Esophagus squamous epithelium (tissue), 5 donors: ENCODE measurements at places on chromosomes 12 and 14. TPM values are rescaled to one million over a fixed set of nuclear protein-coding genes. Genes with fewer than 3 reads are reported as not detected.

GRCh38 chr12:131112700-131113290 is 159.1 kb downstream of the ADGRD1 start:
- no peak for DNase-seq

DNA sequence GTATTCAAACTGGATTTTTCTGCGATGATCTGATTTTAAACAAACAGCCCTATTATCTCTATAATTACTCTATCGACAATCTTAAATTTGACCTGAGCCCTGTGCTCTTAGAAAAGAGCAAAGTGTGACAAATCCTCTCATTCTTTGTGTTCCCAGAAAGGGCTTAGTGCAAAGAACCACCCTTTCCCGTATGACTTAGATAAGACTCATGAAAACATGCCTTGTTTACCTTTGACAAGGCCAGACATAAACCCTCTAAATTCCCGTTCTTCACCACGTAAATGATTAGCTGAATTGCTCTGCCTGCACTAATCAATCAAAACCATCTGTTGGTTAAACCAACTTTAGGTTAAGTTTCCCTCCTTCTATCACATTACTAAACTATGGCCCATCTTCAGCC is 285.7 kb upstream of the SEL1L start:
- DNase-seq: no peak

- DNase-seq: no peak
Measured at GRCh38 chr12:130639476-130640424, 76.3 kb downstream of the RIMBP2 start.

DNA sequence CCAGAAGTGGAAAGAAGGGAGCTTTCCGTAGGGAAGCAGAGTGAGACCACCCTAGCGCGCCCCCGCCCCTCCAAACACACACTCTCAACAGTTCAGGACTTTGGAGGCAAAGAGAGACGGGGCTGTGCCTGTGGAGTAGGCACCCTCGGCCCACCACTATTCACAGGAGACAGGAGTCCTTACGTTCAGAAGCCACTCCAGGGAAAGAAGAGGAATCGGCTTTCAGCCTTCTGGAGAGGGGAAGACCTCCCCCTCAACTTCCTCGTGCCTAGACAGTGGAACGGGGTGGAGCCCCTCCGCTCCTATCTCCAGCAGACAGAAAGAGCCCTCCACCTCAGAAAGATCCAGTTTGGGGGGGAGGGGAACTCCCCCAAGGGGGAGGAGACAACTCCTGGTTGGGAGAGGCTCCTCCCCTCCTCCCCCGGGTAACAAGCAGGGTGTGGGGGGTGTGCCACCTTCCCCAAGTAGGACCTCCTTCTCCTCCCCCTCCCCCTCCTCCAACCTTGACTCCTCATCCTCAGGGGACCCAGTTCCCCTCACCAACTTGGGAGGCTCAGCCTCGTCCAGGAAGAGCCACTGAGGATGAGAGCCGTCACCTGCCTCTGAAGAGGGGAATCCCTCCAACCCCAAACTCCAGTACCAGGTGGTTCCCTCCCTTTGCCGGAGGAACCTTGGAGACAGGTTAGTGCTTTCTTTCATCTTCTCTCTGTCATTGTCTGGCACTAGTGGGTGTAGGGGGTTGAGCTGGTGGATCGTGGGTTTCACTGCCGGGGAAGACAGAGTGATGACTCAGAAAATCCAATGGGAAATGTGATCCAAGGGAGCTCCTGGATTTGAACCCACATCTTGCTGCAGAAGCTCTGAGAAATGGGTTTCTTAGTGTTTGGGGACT is 883 bp downstream of the FOXJ2 start:
- no peak for DNase-seq

DNA sequence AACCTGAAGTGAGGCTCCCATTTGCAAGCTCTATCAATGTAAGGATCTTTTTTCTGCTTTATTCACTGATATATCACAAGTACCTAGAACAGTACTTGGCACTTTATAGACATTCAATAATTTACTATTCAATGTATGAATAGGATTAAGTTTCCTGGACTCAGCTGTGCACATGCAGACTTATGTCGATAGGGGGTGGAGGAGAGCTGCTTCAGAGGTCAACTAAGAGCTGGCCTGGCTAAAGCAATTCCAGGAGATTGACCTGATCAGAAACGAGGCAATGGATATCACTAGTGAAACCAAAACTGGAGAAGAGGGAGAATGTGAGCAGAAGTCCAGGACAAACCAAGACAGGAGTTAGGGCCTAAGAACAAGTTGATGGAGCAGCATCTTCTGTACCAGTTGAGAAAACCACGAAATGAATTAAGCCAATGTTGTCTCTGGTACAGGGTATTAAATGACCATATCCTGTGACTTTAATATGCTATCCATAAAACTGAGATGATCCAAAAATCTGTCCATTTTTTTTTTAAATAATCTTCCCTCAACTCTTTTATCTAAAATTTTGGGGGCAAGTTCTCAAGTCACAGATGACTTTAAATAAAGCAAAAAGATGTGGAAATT is 169.2 kb downstream of the PIK3C2G start:
- DNase-seq: no peak

DNA sequence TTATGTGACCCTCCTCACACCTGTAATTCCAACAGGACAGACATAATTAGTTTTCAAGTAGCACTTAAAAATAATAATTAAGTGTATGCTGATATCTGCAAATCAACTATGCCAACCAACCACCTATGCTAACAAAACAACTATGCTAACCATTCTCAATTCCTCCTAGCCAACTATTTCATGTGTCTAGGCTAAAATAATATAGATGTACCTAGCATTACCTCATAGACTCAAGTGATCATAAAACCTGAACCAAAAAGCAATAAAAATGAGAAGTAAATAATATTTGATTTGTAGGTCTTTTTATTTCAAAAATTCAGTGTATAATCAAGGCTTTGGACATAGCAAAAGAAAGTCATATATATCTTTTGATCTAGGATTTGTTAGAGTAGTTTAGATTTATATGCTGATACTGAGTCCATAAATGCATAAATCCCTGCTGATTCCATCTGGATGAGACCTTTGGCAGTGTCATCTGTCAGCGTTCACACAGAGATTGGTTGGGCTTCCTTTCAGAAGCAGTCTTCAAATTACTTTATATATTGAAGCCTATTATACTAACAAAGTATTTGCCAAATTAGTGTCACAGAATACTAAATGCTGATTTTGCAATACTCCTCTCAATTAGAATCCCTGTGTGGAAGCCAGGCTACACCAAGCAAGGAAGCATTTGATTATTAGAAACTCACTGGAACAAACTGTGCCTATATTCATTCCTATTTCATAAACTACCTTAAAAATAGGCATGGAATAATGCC is 101.4 kb upstream of the PPM1H start:
- no peak for DNase-seq

DNA sequence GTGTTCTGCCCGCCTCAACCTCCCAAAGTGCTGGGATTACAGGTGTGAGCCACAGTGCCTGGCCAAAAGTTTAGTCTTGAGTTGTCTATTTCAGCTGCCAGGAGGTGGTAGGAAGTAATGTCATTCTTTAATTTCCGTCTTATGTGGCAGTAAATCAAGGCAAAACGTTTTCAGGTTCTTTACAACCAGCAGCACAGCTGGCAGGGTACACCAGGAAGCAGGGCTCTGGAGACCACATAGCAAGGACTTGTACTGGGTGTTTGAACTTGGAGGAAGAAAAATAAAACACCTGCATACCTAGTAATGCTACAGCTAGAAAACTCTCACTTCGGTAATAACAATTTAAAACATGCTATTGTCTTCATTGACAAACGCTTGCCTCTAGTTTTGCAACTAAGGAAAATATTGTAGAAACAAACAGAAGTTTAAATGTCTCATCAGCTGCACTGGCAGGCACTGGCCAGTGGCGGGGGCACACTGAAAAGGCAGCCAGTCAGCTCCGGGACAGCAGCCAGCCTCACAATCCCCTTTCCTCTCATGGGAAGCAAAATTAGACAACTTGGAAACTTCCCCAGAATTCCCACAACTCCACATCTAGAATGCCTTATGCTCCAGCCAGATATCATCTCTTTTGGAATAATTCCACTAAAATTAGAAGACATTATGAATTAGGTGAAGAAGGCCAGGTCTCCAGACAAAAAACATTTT is 72.2 kb downstream of the CLIP1 start:
- DNase-seq: no peak

- DNase-seq: no peak
Measured at GRCh38 chr12:38154096-38155019, 162.2 kb upstream of the ALG10B start.

DNA sequence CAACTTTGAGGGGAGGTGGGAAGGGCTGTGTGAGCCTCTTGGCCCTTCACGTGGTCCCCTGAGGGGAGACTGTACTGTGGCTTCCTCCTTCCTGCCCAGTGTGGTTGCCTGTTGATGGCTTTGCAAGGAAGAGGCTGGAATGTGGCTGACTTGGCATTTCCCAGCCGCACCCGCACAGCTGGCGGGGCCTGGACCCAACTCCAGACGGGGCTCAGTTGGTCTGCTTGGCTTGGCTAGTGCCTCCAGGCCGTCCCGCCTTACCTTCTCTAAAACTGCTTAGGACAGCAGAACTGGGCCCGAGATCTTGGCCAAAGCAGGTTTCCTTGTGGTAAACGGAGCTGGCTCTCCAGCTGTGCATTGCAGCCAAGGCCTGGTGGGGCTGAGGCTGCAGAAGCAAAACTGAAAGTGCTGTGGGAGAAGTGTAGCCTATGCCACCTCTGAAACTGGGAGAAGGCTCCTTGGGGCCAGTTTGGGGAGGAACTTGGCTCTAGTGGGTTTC is 139.5 kb downstream of the SMOC1 start:
- no peak for DNase-seq

GRCh38 chr12:129657179-129657578 is 246.6 kb downstream of the TMEM132D start:
- DNase-seq: no peak

DNA sequence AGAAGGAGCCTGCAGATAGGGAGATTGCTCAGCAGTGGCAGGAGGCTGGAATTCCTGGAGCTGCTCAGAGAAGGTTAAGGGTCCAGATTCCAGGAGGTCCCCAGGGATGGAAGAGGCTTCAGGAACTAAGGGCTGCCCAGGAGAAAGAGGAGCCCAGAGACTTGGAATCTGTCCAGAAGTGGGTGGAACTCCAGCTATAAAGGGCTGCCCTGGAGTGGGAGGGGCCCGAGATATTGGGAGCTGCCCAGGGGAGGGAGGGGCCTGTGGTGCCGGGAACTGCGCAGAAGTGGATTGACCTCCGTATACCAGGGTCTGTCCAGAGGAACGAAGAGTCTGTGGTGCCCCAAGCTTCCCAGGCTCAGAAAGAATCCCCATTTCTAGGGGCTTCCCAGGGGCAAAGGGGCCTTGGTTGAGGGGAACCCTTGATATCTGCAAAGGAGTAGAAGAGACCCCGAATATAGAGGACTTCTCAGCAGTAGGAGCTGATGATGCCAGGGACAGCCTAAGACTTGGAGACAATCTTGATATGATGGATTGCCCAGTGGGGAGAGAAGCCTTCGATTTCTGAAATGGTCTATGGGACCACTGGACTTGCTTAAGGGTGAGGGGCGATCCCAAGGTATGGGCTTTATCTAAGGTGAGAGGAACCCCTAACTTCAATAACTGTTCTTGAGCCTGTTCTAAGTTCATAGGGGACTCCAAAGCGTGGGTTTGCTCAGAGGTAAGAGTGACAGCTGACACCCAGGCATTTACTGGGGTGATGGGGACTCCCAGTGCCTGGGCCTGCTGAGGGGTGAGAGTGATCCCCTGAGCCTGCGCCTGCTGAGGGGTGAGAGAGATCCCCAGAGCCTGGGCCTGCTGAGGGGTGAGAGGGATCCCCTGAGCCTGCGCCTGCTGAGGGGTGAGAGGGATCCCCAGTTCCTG is 45.0 kb downstream of the FAM186A start:
- no peak for DNase-seq

- no peak for DNase-seq
Measured at GRCh38 chr14:96252999-96253539, 2.9 kb upstream of the BDKRB1 start.

- no peak for DNase-seq
Measured at GRCh38 chr12:62267480-62267879, 7.3 kb downstream of the USP15 start.

GRCh38 chr12:105201299-105201698 is 34.7 kb downstream of the APPL2 start:
- no peak for DNase-seq

GRCh38 chr12:110739488-110739887 is 3.2 kb downstream of the PPP1CC start:
- no peak for DNase-seq

GRCh38 chr14:60509438-60510253 is 700 bp downstream of the SIX6 start:
- no peak for DNase-seq

- no peak for DNase-seq
Measured at GRCh38 chr14:71591929-71592328, 340.3 kb upstream of the RGS6 start.

DNA sequence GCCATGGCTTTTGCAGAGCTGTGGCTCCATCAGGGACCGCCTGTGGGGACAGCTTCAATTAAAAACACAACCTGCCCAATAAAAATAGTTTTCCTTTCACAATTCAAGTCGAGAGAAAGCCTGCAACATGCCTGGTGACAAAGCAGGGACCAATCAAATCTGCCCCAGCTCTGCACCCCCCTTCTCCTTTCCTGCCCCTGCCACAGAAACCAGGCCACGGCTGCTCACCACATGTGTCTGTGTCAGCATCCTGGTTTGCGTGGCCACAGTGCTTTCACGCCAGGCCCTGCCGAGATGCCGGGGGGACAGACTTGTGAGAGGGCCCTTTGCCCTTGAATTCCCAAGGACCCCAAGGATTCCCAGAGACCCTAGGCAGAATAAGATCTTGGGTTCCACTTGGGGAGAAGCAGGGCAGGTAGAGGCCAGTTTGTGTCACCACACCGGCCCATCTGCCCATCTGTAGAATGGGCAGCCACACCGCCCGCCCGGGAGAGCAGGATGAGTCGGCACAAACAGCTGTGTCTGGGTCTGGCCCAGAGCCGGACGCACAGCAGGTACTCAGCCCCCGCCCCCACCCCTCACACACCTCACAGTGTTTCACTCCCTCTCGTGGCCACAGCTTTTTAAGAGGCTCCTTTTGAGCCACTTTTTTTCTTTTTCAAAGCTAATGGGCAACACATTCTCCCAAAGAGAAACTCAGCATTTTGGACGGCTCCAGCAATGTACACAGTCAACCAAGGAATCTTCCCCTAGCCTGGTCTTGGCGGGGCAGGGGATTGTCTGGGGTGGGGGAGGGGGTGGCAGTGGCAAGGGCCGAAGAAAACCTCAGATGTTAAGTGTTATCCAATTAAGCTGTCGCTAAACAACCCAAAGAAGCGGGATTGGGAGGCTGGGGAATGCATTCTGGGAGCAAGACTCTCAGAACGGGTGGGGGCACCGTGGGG is 41.5 kb downstream of the BCL11B start:
- no peak for DNase-seq

The ADAMTS20 gene
- total RNA-seq: not detected

The CCDC177 gene
- total RNA-seq: not detected

The DYRK2 gene
- total RNA-seq: 15.0 TPM

The CELA1 gene
- total RNA-seq: not detected

The FAR2 gene
- 0.38 TPM for total RNA-seq

The NUAK1 gene
- total RNA-seq: 3.4 TPM

The ERP27 gene
- not detected for total RNA-seq

The TAS2R10 gene
- 0.26 TPM for total RNA-seq

The RNASE3 gene
- not detected for total RNA-seq

The GPR84 gene
- not detected for total RNA-seq

The FAM90A1 gene
- not detected for total RNA-seq

The PTCSC3 gene
- total RNA-seq: not detected
